Activated T-cell treated with anti-CD3 and anti-CD28 coated beads for 48 hours (primary cell): ENCODE measurements at places on chromosomes 16 and 17.

- no peak for DNase-seq
These were observed 200.3 kb downstream of the MSI2 start for GRCh38 chr17:57456622-57457021.

- DNase-seq = no peak
These were observed 4.7 kb downstream of the CORO7 start for GRCh38 chr16:4411684-4412083.

GRCh38 chr17:49832840-49833599 lies 14.8 kb downstream of the TAC4 start:
- DNase-seq = no peak

DNA sequence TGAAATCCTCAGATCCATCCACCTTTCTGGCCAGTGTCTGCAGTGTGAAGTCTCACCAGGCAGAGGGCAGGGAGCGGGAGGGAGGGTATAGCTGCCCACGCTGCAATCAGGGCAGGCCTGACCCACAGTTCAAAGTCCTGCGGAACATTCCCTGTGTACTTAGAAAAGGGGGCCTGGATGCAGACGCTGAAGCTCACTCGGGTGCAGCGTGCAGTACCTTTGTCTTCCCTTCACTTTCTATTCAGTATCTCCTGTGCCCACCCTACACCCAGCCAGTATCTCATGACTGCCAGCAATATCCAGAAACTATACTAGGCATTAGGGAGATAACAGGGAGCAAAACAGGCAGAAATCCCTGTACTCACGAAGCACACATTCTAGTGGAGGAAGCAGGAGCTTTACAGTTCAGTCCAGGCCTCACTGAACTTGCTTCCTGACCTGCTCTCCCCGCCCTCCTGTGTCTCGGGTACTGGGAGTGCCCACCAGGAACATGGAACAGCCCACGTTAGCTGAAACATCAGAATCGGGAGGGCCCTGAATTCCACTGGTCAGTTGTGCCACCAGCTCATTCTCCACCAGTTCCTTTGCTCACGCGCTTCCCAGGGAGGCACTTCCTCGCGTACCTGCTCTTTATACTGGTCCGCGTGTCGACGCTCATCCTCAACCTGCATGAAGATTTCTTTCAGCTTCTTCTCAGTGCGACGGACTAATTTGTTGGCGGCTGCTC lies 42.2 kb downstream of the NDEL1 start:
- DNase-seq = no peak

DNA sequence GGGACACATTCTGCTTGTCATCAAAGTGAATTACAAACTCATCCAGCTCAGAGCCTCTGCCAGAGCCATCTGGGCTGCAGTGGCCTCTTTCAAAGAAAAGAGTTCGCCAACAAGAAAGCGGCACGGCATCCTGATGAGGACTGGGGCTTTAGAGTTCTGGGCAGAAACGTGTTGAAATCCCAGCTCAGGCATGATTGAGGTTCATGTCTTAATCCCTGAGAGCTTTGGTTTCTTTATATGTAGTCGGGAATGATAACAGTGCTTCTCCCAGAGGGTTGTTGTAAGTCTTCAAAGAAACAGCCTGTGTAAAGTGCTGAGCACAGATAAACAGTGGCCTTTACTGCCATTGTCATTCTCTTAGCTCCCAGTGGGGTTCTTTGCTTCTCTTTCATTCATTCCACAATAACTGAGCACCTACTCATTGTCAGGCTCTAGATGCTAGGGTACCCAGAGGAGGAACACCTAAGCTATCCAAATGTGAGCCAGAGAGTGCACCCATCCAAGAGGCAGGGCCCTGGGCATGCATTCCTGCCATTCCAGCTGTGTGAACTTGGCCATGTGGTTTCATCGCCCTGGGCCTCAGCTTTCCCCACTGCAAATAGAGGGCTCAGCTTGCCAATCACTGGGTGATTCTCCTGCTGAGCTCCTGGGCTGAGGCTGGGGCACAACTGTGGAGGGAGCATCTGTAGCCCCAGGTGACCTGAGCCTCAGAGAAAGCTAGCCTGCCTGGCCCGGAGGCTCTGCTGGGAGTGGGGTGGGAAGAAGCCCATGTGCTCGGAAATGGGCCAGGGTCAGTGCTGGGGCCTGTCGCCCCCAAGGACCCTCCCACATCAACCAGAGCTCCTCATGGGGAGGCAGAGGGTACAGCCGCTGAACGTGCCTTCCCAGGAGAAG lies 38.3 kb upstream of the CRHR1 start:
- no peak for DNase-seq

GRCh38 chr17:10156948-10157607 lies 41.3 kb downstream of the GAS7 start:
- DNase-seq = no peak

- no peak for DNase-seq
These were observed 246.9 kb upstream of the RBFOX1 start for GRCh38 chr16:7085776-7086175.

GRCh38 chr16:81493755-81494433 lies 49.3 kb downstream of the CMIP start:
- DNase-seq = peak; percentile 55

DNA sequence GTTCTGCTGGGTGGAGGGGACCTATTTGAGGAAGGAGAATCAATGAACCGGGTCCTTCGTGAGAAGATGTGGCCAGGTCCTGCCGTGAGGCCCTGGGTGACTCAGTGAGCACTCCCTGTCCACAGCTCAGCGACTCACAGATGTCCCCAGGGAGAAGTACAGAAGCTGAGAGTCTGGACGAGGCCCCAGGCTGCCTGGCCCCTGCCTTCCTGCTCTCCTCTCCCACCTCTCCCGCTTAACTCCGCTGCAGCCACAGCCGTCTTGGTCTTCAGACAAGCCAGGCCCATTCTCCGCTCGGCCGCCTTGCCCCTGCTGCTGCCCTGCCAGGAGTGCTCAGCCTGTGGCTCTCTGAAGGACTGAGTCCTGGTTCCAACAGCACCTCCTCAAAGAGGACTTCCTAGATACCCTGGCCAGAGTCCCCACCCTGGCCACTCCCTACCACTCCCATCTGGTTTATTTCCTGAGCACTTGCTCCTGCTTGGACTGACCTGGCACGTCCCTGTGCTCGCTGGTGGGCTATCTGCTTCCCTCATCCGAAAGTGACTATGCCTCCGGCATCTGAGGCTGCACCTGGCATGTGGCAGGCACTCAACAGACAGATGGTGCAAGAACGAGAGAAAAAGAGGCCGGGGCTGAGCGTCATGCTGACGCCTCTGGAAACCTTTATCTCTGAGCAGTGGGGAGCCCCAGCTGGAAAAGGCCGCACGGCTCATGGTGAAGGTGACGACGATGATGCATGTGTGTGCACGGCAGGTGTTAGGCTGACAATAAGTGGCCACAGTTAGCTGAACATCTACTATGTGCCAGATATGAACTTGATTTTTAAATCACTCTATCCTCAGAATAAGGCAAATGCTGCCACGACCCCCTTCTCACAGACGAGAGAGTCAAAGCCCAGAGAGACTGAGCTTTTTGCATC lies 9.2 kb upstream of the TNFRSF13B start:
- DNase-seq = no peak

GRCh38 chr16:82160226-82160625 lies 9.8 kb downstream of the MPHOSPH6 start:
- no peak for DNase-seq

GRCh38 chr17:38747463-38748148 lies 530 bp downstream of the PCGF2 start:
- no peak for DNase-seq

GRCh38 chr16:22912654-22913053 lies 98.7 kb downstream of the HS3ST2 start:
- no peak for DNase-seq

DNA sequence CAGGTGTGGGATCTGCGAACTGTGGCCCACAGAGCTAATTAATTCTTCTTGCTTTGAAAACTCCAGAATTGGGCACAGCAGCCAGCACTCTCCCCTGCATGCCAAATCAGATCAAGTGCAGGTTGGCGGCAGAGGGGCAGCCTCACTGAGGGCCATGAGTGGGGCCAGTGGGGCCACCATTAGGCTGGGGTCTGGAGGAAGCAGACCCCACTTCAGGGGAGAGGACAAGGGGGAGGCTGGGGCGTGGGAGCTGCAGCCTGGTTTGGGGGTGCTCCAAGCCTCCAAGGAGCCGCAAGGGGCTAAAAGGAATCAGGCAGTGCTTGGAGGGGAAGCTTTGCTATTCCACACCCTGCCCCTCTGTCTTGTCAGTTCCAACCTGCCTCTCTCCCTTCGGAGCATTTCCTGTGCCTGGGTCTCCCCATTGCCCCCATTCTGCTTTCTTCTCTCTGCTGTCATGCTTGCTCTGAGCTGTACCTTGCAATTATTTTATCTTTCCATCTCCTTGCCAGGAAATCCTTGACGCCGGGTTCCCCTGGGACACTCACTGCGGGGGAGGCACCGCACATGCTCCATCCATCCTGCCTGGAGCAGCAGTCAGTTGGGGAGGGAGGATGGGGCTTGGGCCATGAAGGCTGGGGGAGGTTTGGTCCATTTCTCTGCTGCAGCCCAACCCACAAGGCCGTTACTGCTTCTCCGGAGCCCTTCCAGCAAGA lies 3.3 kb upstream of the ABCC3 start:
- DNase-seq = no peak

GRCh38 chr17:41659427-41660212 lies 29.1 kb upstream of the EIF1 start:
- no peak for DNase-seq

GRCh38 chr16:82862057-82862456 lies 235.3 kb downstream of the CDH13 start:
- DNase-seq = no peak

GRCh38 chr17:32285746-32286517 lies 20.3 kb downstream of the RHBDL3 start:
- no peak for DNase-seq

- DNase-seq = peak; percentile 20
These were observed 1.0 kb upstream of the TTYH2 start for GRCh38 chr17:74212209-74212912.

DNA sequence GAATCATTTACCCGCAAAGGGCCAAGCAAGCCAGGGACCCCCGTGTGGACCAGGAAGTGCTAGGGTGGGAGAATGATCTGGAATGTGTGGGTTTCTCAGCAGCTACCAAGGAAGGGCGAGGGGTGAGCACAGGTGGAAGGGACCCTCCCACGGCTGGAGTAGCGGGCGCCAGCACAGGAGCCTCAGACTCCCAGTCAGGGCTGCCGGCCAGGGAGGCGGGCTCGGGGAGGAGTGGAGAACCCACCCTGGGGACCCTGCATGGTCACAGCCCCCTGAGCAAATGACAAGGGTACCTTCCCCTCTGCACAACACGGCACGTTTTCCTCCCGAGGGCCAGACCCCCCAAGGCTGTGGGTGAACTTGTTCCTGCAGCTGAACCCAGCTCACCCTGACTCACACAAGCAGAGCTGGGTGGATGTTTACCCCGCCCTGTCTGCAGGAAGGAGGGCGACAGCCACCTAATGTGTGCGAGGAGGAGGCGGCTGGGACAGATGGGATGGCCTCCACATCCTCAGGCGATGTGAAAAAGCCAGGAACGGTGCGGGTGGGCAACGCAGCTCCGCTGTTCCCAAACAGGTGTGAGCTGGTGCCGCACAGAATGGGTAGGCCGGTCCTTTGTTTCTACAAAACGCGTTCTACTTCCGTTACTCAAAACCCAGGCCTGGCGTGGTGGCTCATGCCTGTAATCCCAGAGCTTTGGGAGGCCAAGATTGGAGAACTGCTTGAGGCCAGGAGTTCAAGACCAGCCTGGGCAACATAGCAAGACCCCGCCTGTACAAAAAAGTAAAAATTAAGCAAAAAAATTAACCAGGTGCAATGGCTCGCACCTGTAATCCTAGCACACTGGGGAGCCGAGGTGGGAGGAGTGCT lies 6.2 kb downstream of the ECI1 start:
- DNase-seq = no peak

DNA sequence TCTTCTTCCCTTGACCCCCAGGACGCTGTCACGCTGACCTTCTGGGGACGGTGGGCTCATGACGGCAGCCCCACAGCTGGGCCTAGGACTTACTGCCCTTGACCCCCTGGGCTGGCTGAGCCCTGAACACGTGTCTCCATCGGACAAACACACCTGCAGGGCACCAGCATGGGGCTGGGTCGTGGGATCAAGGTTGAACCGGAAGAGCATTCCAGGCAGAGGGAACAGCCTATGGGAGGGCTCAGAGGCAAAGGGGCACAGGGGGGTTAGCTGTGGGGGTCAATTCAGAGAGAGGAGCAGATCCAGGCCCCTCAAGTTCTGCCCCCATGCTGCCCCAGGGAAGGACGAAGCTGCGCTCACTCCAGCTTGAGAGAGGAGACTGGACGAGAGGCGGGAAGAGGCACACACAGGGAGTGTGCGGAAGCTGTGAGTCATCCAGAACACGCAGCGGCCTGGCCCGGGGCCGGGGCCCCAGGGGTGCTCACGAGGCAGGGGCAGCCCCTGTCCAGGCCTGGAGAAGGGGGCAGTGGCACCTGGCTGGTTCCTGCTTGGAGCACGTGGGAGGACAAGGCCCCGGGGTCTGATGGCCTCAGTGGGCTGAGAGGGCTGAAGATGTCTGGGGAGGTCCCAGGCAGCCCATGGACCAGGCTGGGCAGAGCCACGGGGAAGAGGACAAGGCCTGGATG lies 9.9 kb downstream of the SSTR5 start:
- DNase-seq = no peak

GRCh38 chr17:72501404-72502370 lies 380.9 kb downstream of the SOX9 start:
- DNase-seq = no peak

GRCh38 chr17:38943607-38944006 lies 18.2 kb downstream of the LASP1NB start:
- no peak for DNase-seq

DNA sequence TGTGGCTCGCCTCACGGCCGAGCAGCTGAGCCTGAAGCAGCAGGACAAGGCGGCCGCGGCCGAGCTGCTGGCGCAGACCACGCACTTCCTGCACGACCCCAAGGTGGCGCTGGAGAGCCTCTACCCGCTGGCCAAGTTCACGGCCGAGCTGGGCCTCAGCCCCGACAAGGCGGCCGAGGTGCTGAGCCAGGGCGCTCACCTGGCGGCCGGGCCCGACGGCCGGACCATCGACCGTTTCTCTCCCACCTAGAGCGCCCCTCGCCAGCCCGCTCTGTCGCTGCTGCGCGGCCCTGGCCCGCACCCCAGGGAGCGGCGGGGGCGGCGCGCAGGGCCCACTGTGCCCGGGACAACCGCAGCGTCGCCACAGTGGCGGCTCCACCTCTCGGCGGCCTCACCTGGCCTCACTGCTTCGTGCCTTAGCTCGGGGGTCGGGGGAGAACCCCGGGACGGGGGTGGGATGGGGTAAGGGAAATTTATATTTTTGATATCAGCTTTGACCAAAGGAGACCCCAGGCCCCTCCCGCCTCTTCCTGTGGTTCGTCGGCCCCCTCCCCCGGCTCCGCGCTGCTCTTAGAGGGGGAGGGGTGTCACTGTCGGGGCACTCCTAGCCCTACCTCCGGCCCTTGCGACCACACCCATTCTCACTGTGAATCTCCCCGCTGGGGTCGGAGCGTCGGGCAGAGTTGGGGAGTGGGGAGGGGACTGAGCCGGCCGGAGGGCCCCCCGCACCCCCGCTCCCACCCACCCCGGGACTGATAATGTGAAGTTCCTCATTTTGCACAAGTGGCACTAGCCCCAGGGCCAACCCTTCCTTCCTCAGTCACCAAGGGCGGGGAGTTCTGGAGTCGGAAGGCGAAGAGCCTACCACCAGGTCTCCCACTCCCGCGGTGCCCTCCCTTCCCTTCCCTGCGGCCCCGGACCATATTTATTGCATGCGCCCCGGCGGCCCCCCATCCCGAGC lies 4.0 kb downstream of the HIC1 start:
- DNase-seq = peak; percentile 72

GRCh38 chr16:67760206-67760955 lies 41.3 kb upstream of the GFOD2 start:
- no peak for DNase-seq
